ENCODE measurements at places on chromosomes 1 and 21.

DNA sequence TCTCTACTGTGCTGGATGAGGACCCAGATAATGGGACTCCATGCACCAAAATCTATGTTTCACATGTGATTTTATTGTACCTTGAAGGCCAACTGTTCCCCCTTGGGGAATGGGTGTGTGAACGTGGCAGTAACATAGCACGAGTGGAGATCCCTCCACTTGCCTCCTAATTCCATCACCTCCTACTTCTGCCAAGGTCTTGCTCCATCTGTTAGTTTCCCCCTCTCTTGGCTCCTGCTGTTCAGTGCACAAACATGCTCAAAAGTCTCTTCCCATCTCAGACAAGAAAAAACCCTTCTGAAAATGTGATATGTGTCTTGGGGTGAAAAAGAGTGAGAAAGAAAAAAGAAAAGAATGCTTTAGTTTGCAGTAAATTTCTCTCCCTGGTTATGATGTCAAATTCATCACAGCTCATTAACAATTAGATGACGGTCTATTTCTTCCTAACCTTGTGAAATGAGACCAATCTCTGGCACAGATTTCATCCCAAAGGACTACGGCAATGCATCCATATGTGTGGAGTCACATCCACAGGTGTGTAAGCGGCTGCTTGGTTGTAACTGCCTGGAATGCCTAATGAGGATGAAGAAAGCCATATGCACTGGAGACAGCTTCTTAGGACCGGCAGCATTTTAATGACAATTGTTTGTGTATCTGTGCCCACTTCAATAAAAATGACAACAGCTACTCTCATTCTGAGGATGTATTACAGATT, 79.3 kb upstream of the DIRAS3 start:
- DNase-seq = no peak

- no peak for DNase-seq
These were observed 1.4 kb downstream of the ZMYM6 start for GRCh38 chr1:35030338-35030737.

DNA sequence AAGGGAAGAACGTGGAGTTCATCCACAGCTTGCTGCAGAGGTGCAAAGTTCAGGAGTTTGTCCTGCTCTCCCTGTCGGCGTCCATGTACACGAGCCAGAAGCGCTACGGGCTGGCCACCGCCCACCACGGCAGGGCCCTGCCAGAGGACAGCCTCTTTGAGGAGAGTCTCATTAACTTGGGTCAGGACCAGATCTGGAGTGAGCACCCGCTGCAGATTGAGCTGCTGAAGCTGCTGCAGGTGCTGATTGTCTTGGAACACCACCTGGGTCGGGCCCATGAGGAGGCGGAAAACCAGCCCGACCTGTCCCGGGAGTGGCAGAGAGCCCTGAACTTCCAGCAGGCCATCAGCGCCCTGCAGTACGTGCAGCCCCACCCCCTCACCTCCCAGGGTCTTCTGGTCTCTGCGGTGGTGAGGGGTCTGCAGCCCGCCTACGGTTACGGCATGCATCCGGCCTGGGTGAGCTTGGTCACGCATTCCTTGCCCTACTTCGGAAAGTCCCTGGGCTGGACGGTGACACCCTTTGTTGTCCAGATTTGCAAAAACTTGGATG, 73.8 kb upstream of the MORC3 start:
- no peak for DNase-seq

DNA sequence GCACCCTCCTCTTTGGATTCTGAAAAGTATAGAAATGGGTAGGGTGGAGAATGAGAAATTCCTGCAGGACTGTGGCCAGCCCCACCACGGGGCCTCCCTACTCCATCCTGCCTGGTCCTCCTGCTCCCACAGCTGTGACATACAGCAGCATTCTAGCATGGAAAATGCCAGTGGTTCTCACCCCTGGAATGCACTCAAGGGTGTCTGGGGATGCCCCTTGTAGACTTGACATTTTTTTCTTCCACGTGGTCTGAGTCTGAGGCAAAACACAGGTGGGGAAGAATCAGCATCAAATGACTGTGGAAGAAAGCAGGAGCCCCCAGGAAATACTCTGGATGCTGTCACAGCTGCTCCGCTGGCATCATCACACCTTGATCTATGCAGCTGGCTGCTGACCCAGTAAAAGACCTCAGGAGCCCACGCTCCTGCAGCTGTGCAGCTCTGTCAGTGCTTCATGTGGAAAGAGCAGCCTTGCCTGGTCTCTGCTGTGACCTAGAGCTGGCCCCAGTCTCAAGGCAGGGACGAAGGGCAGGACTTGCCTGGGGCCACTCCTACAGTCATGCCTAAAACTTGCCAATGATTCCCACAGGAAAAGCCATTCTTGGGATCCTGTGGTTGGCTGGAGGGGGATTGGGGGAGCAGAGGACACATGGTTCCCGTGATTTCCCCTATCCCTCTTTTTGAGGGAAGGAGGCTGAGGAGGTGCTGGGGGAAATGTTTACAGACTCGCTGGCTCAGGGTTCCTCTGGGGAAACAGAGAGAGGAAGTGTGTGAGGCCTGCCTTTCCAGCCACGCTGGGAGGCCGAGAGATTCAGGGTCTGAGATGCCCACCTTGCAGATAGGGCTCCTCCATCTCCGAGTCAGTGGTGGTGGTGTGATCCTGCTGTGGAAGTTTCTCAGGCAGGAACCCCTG, 10.8 kb upstream of the A3GALT2 start:
- DNase-seq = no peak

DNA sequence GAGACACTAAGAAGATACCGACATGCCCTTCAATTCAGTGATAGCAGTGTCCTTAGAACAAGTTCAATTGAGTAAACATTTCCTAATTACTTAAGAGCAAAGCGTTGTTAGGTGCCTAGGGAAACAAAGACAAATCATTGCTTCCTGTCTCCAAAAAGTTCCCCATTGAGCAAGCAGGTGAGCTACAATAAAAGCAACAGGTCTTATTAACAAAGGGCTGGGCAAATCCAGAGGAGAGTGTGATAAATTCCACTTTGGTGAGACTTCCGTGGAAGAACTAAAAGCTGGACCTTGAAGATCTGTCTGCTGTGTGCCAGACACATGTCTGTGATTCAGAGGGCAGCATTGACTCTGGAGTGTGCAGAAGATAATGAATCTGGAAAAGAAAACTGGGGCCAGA, 1.9 kb upstream of the TUT4 start:
- peak; percentile 10 for DNase-seq

GRCh38 chr1:19563324-19564097, 78.2 kb upstream of the CAPZB start:
- no peak for DNase-seq

DNA sequence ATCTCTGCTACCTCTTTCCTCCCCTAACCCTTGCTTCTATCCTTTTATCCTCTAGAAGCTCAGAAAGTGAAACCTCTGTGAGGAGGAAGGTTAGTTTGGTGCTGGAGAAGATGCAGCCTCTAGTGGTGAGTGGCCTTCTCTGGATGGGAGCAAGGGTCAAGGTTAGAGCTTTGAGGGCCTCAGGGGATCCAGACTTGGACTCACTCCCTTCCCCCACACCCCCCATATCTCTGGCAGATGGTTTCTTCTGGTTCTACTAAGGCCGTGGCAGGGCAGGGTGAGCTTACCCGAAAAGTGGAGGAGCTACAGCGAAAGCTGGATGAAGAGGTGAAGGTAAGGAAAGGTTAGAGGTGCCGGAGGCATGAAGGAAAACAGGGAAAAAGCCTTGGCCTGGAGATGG, 9.2 kb downstream of the CGN start:
- DNase-seq = no peak

GRCh38 chr21:42309753-42310213, 5.4 kb downstream of the TFF3 start:
- peak; percentile 54 for DNase-seq

DNA sequence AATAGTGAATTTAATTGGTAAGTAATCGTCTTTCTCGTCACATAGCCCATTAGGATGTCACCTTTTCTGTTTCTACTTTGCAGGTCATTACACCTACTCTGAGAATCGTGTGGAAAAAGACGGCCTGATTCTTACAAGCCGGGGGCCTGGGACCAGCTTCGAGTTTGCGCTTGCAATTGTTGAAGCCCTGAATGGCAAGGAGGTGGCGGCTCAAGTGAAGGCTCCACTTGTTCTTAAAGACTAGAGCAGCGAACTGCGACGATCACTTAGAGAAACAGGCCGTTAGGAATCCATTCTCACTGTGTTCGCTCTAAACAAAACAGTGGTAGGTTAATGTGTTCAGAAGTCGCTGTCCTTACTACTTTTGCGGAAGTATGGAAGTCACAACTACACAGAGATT, 23.3 kb downstream of the PARK7 start:
- no peak for DNase-seq
